Mucosa of descending colon (tissue), 3 donors: ENCODE measurements at places on chromosomes 2 and 18.

DNA sequence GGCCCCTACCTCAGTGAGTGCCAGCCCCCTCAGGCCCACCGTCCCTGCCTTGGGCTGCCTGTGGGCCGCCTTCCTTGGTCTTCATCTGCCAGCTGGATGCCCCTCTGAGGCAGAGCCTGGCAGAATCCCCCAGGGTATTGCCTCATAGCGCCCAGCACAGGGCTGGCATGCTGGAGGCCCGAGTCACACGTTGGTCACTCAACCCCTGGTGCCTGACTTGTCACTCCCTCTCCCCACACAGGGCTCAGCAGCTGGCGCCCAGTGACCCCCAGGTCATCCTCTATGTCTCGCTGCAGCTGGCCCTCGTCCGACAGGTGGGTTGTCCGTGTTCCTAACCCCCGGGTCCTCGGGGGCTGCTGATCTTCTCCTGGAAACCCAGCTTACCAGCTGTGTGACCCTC, 108.4 kb upstream of the MCFD2 start:
- no peak for DNase-seq

DNA sequence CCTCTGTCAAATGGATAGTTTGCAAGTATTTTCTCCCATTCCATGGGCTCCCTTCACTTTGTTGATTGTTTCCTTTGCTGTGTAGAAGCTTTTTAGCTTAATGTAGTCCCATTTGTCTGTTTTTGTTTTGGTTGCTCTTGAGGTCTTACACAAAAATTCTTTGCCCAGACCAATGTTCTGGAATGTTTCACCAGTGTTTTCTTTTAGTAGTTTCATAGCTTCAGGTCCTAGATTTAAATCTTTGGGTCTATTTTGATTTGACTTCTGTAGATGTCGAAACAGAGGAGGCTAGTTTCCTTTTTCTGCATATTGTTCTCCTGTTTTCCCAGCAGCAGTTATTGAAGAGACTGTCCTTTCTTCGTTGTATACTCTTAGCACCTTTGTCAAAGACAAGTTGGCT, 351.6 kb downstream of the PTPRM start:
- DNase-seq: no peak

- DNase-seq: no peak
Observed at GRCh38 chr18:63511285-63511684, 30.9 kb upstream of the SERPINB12 start.

- DNase-seq: no peak
Observed at GRCh38 chr2:235168174-235168979, 216.6 kb downstream of the SH3BP4 start.

DNA sequence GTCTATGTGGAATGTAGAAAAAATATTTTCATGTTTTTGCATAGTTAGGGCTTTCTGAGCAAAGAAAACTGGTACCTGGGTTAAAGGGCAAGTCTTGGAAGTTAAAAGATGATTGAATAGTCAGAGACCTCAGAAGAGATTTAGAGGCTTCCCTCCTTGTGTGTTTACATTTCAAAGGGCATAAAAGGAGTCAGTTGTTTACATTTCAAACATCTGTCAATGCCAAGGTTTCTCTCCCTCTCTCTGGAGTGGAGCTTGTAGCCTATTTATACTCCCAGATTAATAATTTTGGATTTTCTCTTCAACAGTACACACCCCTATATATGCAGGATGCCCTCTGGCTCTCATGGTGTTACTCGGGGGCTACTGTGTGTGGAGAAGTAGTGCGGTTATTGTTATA, 8.6 kb downstream of the M1AP start:
- no peak for DNase-seq

GRCh38 chr2:165239230-165239629, at the start of gene SCN2A:
TSS of gene SCN2A (plus strand) at chr2:165239414. CDS start at chr2:165295824, 56,410 bp downstream.
- no peak for DNase-seq

DNA sequence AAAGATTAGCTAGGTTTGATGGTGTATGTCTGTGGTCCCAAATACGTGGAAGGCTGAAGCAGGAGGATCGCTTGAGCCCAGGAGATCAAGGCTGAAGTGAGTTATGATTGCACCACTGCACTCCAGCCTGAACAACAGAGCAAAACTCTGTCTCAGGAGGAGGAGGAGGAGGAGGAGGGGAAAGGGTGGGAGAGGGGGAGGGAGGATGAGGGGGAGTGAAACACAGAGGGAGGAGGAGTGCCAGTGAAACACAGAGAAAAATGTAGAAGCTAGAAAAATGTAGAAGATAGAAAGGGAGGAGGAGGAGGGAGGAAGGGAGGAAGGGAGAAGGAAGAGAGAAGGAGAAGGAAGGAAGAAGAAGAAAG, 387.5 kb downstream of the MTX2 start:
- DNase-seq: no peak

DNA sequence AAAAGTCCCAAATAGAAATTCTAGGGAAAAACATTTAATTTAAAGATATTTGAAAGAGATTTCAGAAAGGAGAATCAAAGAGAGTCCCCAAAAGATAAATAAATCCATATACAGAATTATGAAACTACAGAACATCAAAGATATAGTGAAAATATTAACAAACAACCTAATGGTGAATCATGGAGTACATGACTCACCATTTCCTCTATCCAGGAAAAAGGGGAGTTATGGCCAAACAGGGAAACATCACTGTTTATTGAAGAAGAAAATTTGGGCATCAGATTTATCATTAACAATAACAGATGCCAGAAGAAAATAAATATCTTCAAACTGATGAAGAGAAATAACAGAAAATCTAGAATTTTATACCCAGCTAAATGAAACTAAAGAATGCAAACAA, 448.3 kb downstream of the CDH2 start:
- no peak for DNase-seq

DNA sequence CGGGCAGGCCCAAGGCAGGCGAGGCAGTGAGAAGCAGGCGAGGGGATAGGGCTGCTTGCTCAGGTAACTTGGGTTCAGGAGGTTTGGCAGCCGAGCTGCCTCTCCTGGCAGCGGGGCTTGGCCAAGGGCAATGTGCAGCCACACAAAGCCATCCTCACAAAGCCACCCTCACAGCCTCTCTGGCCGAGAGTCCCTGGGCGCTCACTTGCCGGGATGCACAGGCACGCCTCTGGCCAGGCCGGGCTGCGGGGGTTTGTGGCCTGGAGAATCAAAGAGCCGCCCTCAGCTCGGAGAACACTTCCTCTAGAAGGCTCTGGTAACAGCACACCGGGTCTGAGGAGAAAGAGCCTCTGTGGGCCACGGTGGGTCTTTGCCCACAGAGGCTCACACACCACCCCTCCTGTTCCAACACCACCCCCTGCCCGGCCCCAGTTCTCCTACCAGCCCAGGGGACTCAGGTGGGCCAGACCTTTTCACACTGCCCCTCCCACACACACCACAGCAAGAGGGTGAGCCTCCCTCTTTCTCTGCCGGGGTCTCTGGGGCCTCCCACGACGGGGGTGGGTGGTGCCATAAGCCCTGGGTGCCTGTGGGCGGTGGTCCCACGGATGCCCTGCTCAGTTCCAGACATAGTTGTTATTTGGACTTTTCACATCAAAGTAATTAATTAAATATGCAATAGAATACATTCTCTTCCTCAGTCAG, 186.9 kb downstream of the ZFP36L2 start:
- peak; percentile 27 for DNase-seq

DNA sequence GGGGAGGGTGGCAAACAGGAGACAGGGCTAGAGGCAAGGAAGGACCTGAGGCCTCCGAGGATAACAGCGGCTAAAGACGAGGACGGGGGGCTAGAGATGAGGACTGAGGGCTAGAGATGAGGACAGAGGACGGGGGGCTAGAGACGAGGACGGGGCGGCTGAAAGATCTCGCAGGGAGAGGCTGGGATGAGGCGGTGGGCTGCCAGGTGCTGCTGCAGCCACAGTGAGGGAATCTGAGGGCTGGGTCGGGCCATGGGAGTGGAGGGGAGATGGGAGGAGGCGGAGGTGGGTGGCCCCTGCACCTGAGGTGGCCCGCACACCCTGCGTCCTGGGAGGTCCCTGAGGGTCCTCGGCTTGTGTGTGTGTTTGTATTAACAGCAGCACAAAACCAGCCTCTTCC, 350.2 kb upstream of the SALL3 start:
- DNase-seq: no peak

GRCh38 chr2:214987261-214987660, 151.2 kb downstream of the ABCA12 start:
- no peak for DNase-seq

- DNase-seq: no peak
Observed at GRCh38 chr2:66189553-66189952, 245.4 kb upstream of the MEIS1 start.

- no peak for DNase-seq
Observed at GRCh38 chr2:111662771-111663470, 221.1 kb downstream of the ANAPC1 start.

- no peak for DNase-seq
Observed at GRCh38 chr18:73848656-73849055, 299.0 kb downstream of the FBXO15 start.

GRCh38 chr2:99297994-99298393, 3.0 kb downstream of the LYG1 start:
- DNase-seq: no peak

GRCh38 chr2:143344780-143345179, 215.6 kb downstream of the ARHGAP15 start:
- DNase-seq: no peak

- no peak for DNase-seq
Observed at GRCh38 chr2:234331966-234332365, 164.9 kb downstream of the ARL4C start.

- DNase-seq: no peak
Observed at GRCh38 chr2:162295009-162295408, 23.5 kb downstream of the IFIH1 start.

GRCh38 chr2:238975408-238975807, 127.5 kb downstream of the TWIST2 start:
- DNase-seq: no peak

- no peak for DNase-seq
Observed at GRCh38 chr2:233163486-233164103, 87.9 kb upstream of the ATG16L1 start.

- DNase-seq: peak; percentile 68
Observed at GRCh38 chr2:202035089-202035940, 1.7 kb downstream of the FZD7 start.

GRCh38 chr18:48607056-48607984, 68.5 kb downstream of the CTIF start:
- no peak for DNase-seq

- DNase-seq: no peak
Observed at GRCh38 chr2:130877258-130877657, 40.5 kb downstream of the ARHGEF4 start.

DNA sequence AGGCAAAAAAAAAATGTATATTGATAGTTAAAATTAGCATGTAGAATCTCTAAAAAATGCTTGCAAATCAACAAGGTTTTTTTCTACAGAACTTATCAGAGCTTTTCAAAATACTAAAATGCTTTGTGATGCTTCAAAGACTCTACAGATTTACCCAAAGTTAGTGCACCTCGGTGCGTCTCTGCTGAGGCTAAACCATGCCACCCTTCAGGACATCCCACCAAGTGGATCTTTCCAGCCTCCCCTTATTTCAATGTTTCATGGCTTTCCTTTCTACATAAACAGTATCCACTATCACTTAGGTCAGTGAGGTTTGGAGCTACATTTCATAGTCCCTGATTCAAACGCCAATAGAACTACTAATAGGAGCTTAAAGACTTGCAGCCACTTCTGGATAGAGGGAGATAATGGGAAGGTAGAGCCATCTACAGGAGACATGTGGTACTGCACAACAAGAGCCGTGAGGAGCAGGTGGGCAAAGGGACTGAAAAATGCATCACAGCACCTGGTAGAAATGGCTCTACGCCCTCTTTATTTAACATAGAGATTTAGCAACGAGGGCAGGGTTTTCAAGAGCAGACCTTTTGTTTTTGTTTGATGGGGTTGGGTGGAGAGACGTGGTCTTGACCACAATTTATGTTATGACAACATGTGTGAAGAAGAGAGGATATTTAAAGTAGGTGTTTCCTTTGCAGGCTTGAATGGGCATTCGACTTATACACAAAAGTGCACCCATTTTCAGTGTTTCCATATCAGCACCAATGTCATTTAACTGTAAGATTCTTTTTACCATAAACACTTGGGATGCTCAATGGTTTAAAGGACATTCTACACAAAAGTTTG, 56.1 kb upstream of the SLC35G4 start:
- DNase-seq: no peak

DNA sequence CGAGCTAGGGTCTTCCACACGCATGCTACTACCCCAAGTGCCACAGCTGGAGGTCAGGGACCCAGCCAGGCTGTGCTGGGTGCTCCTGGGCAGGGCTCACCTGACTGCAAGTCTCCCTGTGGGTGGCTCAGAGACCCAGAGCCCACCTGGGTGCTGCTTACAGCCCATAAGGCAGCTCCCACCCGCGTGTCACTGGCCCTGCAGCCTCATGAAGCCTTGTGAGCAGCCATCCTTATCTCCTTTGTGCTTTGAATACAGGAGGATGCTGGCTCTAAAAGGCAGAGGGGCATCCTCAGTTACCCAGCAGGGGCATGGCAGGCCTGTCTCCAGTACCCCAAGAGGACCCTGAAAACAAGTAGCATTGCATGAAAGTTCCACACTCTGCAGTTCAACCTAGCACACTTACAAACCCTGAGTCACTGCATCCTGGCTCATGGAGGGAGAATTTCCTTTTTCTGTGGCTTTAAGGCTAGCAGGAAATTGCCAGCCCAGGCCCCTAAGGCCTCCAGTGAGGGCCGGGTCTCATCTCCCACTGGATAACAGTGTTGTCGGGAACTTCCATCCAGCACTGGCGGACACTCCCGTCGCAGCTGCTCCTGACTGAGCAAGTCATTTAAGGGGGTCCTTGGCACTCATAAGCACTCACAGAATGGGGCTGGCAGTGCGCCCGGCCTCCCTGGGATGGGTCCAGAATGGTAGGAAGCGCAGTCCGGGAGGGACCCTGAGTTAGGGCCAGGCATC, 137.1 kb downstream of the RPIA start:
- DNase-seq: no peak

- DNase-seq: no peak
Observed at GRCh38 chr18:39223283-39223682, 1657.7 kb upstream of the CELF4 start.

GRCh38 chr2:132588576-132588975, 81.4 kb downstream of the LYPD1 start:
- no peak for DNase-seq

DNA sequence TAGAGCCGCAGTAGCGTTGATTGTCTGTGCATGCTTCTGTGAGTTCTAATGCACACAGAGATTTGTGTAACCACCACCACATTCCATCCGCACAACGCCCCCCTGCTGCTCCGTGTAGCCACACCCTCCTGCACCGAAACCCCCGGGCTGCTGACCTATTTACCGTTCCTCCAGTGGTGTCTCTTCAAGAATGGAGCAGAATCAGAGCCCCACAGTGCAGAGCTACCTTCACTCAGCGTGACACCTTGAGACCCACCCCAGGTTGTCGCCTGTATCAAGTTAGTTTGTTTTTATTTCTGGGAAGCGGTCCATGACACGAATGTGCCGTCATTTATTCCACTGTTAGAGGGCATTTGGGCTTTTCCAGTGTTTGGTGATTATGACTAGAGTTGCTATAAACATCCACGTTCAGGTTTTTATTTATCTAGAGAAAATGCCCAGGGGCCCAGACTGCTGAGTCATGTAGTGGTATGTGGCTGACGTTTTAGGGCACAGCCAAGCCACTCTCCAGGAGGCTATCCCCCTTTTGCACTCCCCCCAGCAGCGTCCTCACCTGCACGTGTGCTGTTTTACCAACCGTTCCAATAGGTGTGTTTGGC, 266.8 kb downstream of the NDUFA10 start:
- DNase-seq: no peak

GRCh38 chr18:55318951-55319441, 269.0 kb downstream of the TCF4 start:
- DNase-seq: no peak

- peak; percentile 36 for DNase-seq
Observed at GRCh38 chr2:71940695-71941094, 207.0 kb downstream of the CYP26B1 start.
